ENCODE measurements at places on chromosomes 16 and 17. TPM values are rescaled to one million over a fixed set of nuclear protein-coding genes. Genes with fewer than 3 reads are reported as not detected.

WFIKKN1 gene
- 0.17 TPM for total RNA-seq

HIGD1B gene
- total RNA-seq: not detected

HSD11B2 gene
- total RNA-seq: under 0.01 TPM

RDM1 gene
- under 0.01 TPM for total RNA-seq

PROCA1 gene
- total RNA-seq: 2.6 TPM

PRM2 gene
- not detected for total RNA-seq

TPSG1 gene
- not detected for total RNA-seq

KRTAP16-1 gene
- total RNA-seq: not detected

EFNB3 gene
- total RNA-seq: 0.26 TPM

ITGAD gene
- total RNA-seq: not detected

CCL16 gene
- not detected for total RNA-seq

IL21R gene
- total RNA-seq: 7.4 TPM

KRTAP9-8 gene
- not detected for total RNA-seq

ARL5C gene
- not detected for total RNA-seq

WDR45B gene
- total RNA-seq: 51.6 TPM

TSNAXIP1 gene
- total RNA-seq: 1.2 TPM

Measured in fibroblast of lung (primary cell).